Putamen (tissue), 1 donor: ENCODE measurements at places on chromosomes 12 and 14.

- no peak for DNase-seq
Observed at GRCh38 chr12:99002731-99003130, 357.6 kb downstream of the APAF1 start.

GRCh38 chr12:18382236-18382885 is 121.0 kb downstream of the PIK3C2G start:
- DNase-seq = no peak

DNA sequence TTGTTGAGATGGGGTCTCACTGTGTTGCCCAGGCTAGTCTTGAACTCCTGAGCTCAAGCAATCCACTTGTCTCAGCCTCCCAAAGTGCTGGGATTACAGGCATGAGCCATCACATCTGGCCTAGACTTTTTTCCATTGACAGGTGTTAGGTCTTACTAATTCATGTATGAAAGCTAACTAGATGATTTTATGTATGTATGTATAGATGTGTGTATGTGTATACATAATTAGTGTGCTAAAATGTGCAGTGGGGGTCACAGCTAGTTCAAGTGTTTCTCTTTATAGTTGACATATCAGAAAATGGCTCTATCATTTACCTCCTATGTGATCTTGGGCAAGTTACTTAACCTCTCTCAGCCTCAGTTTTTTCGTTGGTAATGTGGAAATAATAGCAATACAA is 23.5 kb downstream of the UNC79 start:
- no peak for DNase-seq

- no peak for DNase-seq
Observed at GRCh38 chr14:90995785-90996184, 64.7 kb downstream of the RPS6KA5 start.
